T-helper 17 cell (primary cell): ENCODE measurements at places on chromosomes 3 and 15. TPM values are rescaled to one million over a fixed set of nuclear protein-coding genes. Genes with fewer than 3 reads are reported as not detected.

CCDC39 gene
- total RNA-seq: not detected

DNA sequence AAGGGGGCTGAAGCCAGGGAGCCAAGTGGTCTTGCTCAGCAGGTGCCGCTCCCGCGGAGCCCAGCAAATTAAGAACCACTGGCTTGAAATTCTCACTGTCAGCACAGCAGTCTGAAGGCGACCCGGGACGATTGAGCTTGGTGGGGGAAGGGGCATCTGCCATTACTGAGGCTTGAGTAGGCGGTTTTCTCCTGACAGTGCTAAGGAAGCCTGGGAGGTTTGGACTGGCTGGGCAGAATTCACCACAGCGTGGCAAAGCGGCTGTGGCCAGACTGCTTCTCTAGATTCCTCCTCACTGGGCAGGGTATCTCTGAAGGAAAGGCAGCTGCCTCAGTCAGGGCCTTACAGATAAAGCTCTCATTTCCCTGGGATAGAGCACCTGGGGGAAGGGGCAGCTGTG is 57.0 kb upstream of the GPR149 start:
- DNase-seq: no peak

CLDN16 gene
- not detected for total RNA-seq

DNA sequence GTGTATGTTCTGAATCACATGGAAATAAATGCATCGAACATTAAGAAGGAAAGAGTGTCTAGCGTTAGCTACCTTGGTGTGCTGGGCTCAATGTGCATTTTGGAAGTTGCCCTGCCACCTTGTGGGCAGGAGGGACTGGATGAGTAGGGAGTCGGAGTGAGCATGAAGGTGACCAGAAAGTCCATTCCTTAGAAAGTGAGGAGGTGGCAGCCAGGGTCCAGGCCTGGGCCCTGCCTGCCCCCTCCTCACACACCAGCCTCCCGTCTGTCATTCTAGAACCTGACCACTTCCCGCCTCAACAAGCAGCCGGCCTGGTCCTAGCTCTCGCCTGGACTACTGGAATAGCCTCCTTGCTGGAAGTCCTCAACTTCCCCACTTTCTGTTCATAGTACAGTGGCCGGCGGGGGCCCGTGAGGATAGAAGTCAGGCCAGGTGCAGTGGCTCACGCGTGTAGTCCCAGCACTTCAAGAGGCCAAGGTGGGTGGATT is 10.2 kb upstream of the GATA2 start:
- no peak for DNase-seq

ARHGAP31 gene
- total RNA-seq: 11.8 TPM

GRCh38 chr3:178676942-178677790 is 140.9 kb downstream of the KCNMB2 start:
- DNase-seq: no peak

DNA sequence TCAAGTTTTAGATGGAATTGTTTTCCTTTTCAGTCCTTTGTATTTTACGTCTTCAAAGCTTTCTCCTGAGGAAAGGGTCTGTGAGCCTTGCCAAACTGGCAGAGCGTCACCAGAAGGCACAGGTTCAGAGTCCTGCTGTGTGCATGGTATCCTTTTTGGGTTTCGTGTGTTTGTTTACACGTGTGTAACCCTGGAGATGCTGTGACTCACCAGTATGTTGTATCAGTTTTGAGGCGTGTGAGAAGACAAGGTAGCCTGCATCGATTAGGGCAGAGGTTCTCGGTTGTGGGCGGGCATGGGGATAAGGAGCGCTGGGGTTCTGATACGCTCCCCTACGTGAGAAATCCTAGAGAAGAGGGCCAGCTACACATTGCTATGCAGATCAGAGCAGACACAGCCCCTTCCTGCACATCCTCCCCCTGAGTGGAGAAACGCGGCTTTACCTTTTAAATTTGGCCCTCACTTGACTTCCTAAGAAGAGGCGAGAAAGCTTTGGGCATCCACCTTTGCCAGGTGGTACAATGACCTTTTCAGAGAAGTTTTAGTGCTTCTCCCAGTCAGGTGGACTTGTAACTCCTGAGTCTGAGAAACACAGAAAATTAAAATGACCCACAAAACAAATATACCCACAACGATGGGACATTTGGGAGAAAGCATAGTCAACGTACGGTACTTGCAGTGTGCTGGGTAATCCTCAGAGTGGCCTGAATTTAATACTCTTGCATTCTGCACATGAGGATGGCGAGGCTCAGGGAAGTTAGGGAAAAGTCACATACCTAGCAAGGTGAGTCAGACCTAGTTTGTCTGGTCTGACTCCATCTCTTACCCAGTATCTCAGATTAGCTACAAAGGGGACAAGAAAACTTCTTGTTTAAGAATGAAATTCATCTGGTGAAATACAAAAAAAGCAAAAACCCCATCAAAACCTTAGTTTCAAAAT is 38.1 kb downstream of the TRAK1 start:
- DNase-seq: no peak

DNA sequence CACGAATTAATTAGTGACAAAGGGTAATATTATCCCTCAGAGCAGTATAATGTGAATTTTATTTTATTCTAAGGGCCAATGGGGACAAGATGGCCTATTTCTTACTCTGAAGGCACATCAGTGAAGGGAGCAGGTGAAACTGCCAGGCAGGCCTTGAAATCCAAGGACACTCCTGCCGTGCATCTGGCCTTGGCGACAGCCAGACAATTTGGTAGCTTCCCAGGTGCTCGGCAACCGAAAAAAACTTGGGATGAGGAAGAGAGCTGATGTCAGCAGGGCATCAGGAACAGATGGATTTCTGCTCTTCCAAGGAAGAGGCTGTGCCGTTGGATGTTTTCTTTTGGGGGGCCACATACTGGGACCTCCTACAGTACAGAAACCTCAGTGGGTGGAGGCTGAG is 83.2 kb upstream of the ADAMTSL3 start:
- no peak for DNase-seq

ARGFX gene
- not detected for total RNA-seq

DNA sequence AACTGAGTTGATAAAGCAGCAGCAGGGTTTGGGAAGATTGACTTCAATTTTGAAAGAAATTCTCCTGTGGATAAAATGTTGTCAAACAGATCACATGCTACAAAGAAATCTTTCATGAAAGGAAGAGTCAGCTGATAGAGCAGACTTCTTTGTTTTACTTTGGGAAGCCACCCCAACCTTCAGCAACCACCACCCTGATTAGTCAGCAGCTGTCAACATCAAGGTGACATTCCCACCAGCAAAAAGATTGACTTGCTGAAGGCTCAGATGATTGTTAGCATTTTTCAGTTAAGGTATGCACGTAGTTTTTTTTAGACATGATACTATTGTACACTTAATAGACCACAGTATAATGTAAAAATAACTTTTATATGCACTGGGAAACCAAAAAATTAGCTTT is 87.6 kb upstream of the ACKR4 start:
- DNase-seq: no peak

DNA sequence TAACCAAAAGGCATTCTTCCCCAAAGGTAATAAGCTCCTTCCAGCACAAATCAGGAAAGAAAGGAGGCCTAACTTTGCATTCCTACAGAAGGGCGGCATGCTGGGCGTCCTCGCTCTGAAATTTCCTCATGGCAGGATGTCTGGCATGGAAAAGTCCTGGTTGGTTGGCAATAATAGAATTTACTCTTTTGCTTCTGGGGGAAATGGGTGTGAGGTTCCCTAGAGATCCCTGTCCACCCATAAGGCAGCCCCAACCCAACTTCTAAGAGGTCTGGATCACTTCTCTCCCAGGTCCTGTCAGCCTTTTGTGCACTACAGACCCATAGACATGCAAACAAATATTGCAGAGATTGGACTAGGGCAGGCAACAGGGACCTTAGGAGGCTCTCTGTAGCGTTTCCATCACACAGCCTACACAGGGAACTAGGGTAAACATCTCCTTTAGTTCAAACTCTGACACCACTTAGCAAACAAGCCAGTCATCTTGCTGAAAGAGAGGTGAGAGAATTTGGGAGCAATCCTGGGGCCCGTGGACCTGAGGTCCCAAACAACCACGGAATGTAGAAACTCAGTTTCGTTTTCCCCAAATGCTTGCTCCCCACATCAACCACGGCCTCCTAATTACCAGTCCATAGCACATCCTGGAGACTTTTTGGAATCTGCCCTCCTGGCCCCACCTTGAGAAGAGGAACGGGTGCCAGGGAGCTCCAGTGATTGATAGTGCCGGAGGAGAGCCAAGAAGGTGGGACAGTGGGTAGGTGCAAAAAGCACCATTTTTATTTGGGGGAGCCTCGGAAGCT is 2.1 kb downstream of the ZIC4 start:
- no peak for DNase-seq

- no peak for DNase-seq
Measured at GRCh38 chr3:107740992-107741896, 218.5 kb downstream of the BBX start.

KCNMB3 gene
- 0.57 TPM for total RNA-seq

GRCh38 chr3:99666201-99666600 is 27.8 kb downstream of the COL8A1 start:
- no peak for DNase-seq

GRCh38 chr15:57797568-57798267 is 91.2 kb downstream of the POLR2M start:
- DNase-seq: no peak

GRCh38 chr3:171806200-171807128 is 3.8 kb downstream of the PLD1 start:
- no peak for DNase-seq

DNA sequence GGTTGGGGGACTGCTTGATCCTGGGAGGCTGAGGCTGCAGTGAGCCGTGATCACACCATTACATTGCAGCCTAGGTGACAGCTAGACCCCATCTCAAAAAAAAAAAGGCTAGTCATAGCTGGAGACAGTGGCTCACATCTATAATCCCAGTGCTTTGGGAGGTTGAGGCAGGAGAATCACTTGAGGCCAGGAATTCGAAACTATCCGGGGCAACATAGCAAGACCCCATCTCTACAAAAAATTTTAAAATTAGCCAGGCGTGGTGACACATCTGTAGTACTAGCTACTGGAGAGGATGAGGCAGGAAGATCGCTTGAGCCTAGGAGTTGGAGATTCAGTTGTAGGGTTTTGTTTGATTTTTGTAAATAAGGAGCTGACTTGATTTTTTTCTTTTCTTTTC is 45.6 kb downstream of the KNL1 start:
- no peak for DNase-seq

PLCH1 gene
- 0.83 TPM for total RNA-seq

- no peak for DNase-seq
Measured at GRCh38 chr3:134721214-134721613, 70.4 kb upstream of the KY start.

STAB1 gene
- 4.9 TPM for total RNA-seq

DNA sequence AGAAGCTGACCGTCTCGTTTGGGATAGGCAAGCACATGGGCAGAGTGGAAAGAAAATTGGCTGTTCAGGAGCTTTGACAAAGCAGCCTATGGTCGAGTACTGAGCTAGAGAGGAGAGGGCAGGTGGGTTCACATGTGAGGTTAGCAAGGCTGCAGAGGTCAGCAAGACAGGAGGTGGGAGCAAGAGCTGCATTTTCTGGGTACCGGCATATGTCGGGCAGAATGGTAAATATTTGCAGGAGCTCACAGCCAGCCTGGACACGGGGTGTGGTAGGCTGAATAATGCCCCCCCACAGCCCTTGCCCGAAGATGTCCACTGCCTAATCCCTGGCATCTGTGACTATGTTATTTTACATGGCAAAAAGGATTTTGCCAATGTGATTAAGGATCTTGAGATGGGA is 8.3 kb downstream of the RARRES1 start:
- DNase-seq: no peak

- no peak for DNase-seq
Measured at GRCh38 chr3:8761866-8762265, 7.5 kb downstream of the OXTR start.

- no peak for DNase-seq
Measured at GRCh38 chr3:183208260-183208659, 44.8 kb upstream of the B3GNT5 start.

DNA sequence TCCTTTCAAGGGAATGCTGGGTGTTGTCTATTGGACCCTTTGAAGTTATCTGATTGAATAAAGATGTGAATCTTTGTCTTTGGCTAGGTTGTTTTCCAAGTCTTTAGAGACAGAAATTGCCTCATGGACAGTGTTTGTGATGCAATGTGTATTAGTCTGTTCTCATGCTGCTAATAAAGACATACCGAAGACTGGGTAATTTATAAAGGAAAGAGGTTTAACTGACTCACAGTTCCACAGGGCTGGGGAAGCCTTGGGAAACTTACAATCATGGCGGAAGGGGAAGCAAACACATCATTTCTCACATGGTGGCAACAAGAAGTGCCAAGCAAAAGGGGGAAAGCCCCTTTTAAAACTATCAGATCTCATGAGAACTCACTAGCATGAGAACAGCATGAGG is 88.8 kb upstream of the PLXND1 start:
- DNase-seq: no peak

GRCh38 chr3:179735321-179735720 is 82.5 kb downstream of the USP13 start:
- DNase-seq: no peak

DNA sequence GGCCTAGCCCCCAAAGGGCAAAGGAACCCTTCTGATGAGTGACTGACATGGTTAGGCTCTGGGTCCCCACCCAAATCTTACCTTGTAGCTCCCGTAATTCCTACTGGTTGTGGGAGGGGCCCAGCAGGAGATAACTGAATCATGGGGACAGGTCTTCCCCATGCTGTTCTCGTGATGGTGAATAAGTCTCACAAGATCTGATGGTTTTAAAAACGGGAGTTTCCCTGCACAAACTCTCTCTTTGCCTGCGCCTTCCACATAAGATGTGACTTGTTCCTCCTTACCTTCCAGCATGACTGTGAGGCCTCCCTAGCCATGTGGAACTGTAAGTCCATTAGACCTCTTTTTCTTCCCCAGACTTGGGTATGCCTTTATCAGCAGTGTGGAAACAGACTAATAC is 16.9 kb downstream of the TKT start:
- DNase-seq: no peak

KLHL6 gene
- total RNA-seq: 29.3 TPM

- DNase-seq: no peak
Measured at GRCh38 chr15:48533982-48534381, 111.5 kb downstream of the FBN1 start.

DNA sequence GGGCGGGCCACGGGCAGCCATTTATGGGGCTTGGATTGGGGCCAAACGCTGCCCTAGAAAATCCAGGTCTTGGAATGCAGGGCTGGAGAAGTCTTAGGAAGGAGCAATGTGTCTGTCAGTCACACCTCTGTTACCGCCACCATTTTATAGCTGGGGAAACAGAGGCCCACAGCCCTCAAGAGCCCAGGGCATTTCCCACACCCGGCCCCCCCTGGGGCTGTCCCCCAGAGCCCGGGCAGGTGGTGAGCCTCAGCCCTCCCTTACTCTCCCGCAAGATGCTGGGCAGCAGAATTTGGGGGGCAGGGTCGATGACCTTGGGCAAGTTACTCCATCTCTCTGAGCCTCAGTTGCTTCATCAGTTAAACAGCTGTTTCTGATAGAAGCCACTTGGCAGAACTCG is 508.2 kb downstream of the SHQ1 start:
- no peak for DNase-seq

- no peak for DNase-seq
Measured at GRCh38 chr15:52163321-52164190, 27.6 kb downstream of the GNB5 start.
